ENCODE measurements at places on chromosomes 16 and 17. TPM values are rescaled to one million over a fixed set of nuclear protein-coding genes. Genes with fewer than 3 reads are reported as not detected.

COPRS gene
- polyA plus RNA-seq, result 77.0 TPM

ZMYND15 gene
- polyA plus RNA-seq, result not detected

ATP1B2 gene
- polyA plus RNA-seq, result 157 TPM

HBQ1 gene
- 4.0 TPM for polyA plus RNA-seq

DOC2A gene
- polyA plus RNA-seq, result 6.9 TPM

SLC5A11 gene
- polyA plus RNA-seq, result not detected
